Astrocyte of the spinal cord (primary cell): ENCODE measurements at places on chromosomes 3 and 15.

- no peak for DNase-seq
These were observed 2.6 kb downstream of the CHCHD6 start for GRCh38 chr3:126706631-126707030.

- no peak for DNase-seq
These were observed 12.0 kb upstream of the NRG4 start for GRCh38 chr15:76024021-76024768.

GRCh38 chr3:52722491-52722890, 16.6 kb downstream of the SPCS1 start:
- no peak for DNase-seq

GRCh38 chr15:26926081-26926480, 44.9 kb upstream of the GABRG3 start:
- no peak for DNase-seq
